ENCODE measurements at places on chromosomes 13 and 19. TPM values are rescaled to one million over a fixed set of nuclear protein-coding genes. Genes with fewer than 3 reads are reported as not detected.
A peak's percentile ranks its signal among the peaks of the same experiment; 100 is the strongest.

- peak overlapping the region; percentile 99 for H3K4me3 ChIP-seq
- no peak for DNase-seq
- H3K36me3 ChIP-seq: no peaks in the 10 kb centered on the region
- no peak overlapping the region for H3K27ac ChIP-seq
- peaks cover 8% of the 10 kb centered on the region for H3K4me1 ChIP-seq
Observed at GRCh38 chr19:2455851-2456570, 748 bp downstream of the LMNB2 start.

DNA sequence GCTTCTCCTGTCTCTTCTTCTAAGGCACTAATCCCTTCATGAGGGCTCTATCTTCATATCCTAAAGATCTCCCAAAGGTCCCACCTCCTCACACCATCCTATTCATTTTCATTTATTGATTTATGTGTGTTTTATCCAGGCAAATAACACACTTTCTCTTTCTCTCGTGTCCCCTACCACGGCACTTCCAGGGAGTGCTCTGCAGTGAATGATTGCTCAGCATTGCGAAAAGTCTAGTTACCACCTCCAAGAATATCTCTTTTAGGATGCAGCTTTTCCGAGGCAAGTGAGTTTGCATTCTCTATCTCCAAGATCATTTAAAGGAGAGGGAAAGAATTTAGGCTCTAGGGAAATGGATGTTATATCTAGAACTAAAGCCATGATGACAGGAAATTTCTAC lies 101.7 kb downstream of the MIPEP start:
- no peaks in the 10 kb centered on the region for H3K27me3 ChIP-seq
- H3K36me3 ChIP-seq: no peaks in the 10 kb centered on the region
- no peaks in the 10 kb centered on the region for H3K4me1 ChIP-seq
- no peak overlapping the region for H3K27ac ChIP-seq

DNA sequence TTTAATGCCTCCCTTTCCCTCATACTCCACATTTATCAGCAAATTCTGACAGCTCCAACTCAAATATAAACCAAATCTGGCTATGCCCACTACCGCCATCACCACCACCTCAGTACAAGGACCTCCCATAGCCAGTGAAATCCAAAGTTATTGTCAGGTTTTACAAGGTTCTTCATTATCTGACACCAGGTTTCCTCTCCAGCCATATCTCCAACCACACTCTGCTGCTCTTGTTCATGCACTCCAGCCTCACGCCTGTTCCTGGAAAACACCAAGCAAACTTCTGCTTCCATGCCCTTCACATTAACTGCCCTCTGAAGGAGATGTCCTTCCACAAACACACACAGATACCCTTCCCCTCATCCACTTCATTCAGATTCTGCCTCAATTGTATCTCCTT lies 102.2 kb upstream of the MIR17HG start:
- no peak for DNase-seq
- H3K36me3 ChIP-seq: no peaks in the 10 kb centered on the region
- no peaks in the 10 kb centered on the region for H3K27me3 ChIP-seq

GRCh38 chr13:96052656-96053002 lies 572 bp downstream of the UGGT2 start:
- H3K27ac ChIP-seq: peak overlapping the region; percentile 85
- peaks cover 3% of the 10 kb centered on the region for H3K4me1 ChIP-seq
- no peaks in the 10 kb centered on the region for H3K36me3 ChIP-seq
- DNase-seq: no peak
- H3K27me3 ChIP-seq: no peaks in the 10 kb centered on the region

DNA sequence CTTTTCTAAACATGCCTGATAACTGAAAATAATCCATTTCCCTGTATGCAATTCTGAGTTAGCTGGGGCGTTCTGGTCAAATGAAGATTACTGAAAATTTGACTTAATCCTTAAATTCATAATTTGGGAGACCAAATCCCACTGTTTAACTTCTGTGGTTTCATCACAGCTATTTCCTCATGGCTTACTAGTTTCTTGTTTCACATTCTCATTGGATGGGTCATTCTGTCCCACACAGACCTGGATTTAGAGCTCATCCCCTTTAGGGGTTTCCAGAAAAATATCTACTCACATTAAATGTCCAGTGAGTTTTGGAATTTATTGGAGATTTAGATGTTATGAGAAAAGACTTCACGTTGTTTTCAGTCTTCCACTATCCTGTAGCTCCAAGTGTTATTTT lies 709.3 kb upstream of the KLHL1 start:
- H3K27me3 ChIP-seq: no peaks in the 10 kb centered on the region
- no peaks in the 10 kb centered on the region for H3K36me3 ChIP-seq
- H3K27ac ChIP-seq: no peak overlapping the region
- no peak for DNase-seq

DNA sequence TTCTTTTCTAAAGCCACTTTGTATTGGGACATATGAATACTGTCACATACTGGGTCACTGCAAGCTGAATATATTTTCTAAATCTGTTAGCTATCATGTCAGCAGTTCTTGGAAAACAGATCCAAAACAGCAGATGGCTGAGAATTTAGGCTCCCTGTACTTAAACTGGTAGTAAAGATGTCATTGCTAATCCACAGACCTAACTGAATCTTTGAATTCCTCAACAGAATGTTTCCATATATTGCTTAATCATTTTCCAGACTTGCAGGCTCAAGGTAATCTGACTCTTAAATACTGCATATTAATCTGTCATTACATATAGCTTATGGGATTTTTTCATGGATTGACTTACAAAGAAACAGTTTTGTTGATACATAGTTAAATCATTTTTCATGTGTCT lies 639.0 kb upstream of the KLHL1 start:
- H3K36me3 ChIP-seq: no peaks in the 10 kb centered on the region
- no peak overlapping the region for H3K4me3 ChIP-seq
- H3K4me1 ChIP-seq: no peaks in the 10 kb centered on the region
- no peaks in the 10 kb centered on the region for H3K27me3 ChIP-seq
- DNase-seq: no peak
- H3K27ac ChIP-seq: no peak overlapping the region

CHST8 gene
- total RNA-seq: not detected

TMEM145 gene
- total RNA-seq: not detected

DNA sequence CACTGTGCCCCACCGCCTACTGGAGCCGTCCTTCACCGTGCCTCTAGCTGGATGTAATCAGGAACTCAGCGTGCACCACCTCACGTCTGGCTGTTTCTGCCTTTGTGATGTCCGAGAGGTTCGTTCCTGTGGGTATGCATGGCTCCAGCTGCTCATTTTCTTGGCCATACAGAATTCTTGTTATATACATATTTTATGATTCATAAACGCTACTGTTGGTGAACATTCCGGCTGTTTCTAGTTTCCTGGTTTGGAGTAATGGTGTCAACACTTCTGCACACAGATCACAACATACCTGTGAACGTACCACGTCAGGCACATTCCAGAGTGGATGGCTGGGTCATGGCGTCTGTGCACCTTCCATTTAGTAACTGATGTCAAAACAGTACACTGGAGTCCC lies 14.6 kb downstream of the DCUN1D2 start:
- peaks cover 9% of the 10 kb centered on the region for H3K36me3 ChIP-seq
- H3K4me1 ChIP-seq: no peaks in the 10 kb centered on the region
- H3K27me3 ChIP-seq: no peaks in the 10 kb centered on the region
- H3K4me3 ChIP-seq: no peak overlapping the region

DNA sequence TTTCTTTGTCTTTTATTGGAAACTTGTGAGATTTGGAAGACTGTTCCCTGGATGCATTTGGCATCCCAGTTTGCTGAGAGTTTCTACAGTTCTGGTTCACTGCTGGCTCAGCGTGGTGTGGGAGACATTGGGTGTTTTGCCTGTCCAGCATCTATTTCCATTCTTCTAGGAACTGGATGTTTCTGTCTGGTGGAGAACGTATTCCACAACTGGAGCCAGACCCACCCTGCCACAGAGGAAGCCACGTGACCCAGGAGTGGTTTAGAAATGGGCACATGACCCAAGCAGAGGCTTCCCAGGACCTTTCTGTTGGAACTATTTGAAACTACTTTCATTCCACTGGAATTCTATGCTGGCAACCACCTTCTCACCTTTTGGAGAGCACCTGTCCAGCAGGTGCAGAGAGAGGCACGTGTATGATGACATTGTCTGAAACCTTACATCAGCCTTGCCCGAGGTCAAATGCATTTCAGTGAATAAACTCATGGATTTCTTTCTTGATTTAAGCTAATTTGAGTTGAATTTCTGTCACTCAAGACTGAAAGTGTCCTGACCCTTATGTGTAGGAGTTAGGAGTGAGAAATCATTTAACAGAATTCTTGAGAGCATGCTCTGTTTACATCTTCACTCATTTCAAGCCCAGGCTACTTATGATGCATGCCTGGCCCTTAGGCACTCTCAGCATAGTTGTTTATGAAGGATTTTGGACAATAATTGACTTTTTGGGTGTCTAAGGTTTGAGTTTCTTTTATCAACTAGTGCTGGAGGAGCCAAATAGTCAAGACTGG lies 121.8 kb downstream of the AKAP11 start:
- no peaks in the 10 kb centered on the region for H3K4me1 ChIP-seq
- no peaks in the 10 kb centered on the region for H3K36me3 ChIP-seq
- no peak overlapping the region for H3K27ac ChIP-seq
- no peaks in the 10 kb centered on the region for H3K27me3 ChIP-seq
- no peak overlapping the region for H3K4me3 ChIP-seq

SIGLEC14 gene
- total RNA-seq: 4.6 TPM

- no peaks in the 10 kb centered on the region for H3K4me1 ChIP-seq
- no peaks in the 10 kb centered on the region for H3K36me3 ChIP-seq
- no peak overlapping the region for H3K4me3 ChIP-seq
- no peaks in the 10 kb centered on the region for H3K27me3 ChIP-seq
- no peak overlapping the region for H3K27ac ChIP-seq
- DNase-seq: no peak
Observed at GRCh38 chr13:24264976-24265375, 44.4 kb upstream of the C1QTNF9 start.

DNA sequence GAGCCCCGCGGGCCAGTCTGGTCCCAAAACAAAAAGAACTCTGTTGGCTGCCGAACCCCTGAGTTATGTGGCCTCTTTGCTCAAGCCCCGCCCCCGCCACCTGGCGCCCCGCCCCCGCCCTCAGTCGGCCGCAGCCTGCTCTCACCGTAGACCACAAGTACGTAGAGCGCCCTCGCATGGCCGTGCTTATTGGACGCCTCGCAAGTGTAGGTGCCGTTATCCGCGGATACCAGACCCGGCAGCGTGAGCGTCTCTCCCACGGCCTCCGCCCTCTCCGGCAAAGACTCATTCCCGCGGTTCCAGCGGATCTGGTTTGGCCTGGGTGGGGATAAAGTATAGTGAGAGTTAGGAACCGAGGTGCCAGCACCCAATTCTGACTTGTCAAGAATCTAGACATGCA lies 5.5 kb upstream of the ZNF428 start:
- no peak overlapping the region for H3K27ac ChIP-seq
- H3K27me3 ChIP-seq: no peaks in the 10 kb centered on the region
- no peaks in the 10 kb centered on the region for H3K36me3 ChIP-seq
- no peak overlapping the region for H3K4me3 ChIP-seq
- peaks cover 8% of the 10 kb centered on the region for H3K4me1 ChIP-seq

DNA sequence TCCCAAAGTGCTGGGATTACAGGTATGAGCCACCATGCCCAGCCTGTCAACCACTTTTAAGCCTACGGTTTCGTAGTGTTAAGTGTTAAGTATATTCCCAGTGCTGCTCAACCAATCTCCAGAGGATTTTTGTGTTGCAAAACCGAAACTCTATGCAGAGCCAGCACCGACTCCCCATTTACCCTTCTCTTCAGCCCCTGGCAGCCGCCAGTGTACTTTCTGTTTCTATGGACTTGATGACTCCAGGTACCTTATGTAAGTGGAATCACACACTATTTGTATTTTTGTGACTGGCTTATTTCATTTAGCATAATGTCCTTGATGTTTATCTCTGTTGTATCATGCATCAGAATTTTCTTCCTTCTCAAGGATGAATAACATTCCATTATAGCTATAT lies 1.1 kb downstream of the SULT2A1 start:
- H3K27ac ChIP-seq: no peak overlapping the region
- no peak for DNase-seq
- H3K4me1 ChIP-seq: no peaks in the 10 kb centered on the region
- no peaks in the 10 kb centered on the region for H3K27me3 ChIP-seq
- H3K36me3 ChIP-seq: no peaks in the 10 kb centered on the region

- H3K4me1 ChIP-seq: peaks cover 6% of the 10 kb centered on the region
- no peaks in the 10 kb centered on the region for H3K36me3 ChIP-seq
Observed at GRCh38 chr19:50427997-50428425, 4.7 kb upstream of the MYBPC2 start.

GRCh38 chr19:46586294-46586693 lies 14.8 kb upstream of the CALM3 start:
- H3K4me3 ChIP-seq: no peak overlapping the region
- no peak for DNase-seq
- no peak overlapping the region for H3K27ac ChIP-seq
- peaks cover 11% of the 10 kb centered on the region for H3K4me1 ChIP-seq
- no peaks in the 10 kb centered on the region for H3K27me3 ChIP-seq

- no peaks in the 10 kb centered on the region for H3K36me3 ChIP-seq
- H3K27me3 ChIP-seq: no peaks in the 10 kb centered on the region
- H3K4me3 ChIP-seq: peak overlapping the region; percentile 87
- DNase-seq: no peak
- H3K4me1 ChIP-seq: peaks cover 56% of the 10 kb centered on the region
Observed at GRCh38 chr19:47514151-47514868, 553 bp downstream of the NAPA start.

DNA sequence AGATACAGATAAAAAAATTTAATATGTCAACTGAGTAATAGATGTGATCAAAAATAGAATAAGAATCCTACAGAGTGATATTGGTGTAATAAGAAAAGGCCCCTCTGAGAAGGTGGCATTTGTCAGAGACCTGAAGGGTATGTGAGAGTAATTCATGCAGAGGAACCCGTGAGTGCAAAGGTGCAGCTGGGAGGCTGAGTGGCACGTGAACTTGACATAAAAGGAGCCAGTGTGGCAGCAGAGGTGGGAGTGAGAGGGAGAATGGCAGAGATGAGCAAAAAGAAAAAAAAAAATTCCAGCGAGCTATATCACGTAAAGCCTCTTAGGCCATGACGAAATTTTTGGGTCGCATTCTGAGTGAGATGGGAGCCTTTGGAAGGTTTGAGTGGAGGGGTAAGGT lies 588.9 kb downstream of the KCTD12 start:
- peaks cover 7% of the 10 kb centered on the region for H3K4me1 ChIP-seq
- no peaks in the 10 kb centered on the region for H3K36me3 ChIP-seq
- DNase-seq: no peak
- H3K27me3 ChIP-seq: no peaks in the 10 kb centered on the region

DNA sequence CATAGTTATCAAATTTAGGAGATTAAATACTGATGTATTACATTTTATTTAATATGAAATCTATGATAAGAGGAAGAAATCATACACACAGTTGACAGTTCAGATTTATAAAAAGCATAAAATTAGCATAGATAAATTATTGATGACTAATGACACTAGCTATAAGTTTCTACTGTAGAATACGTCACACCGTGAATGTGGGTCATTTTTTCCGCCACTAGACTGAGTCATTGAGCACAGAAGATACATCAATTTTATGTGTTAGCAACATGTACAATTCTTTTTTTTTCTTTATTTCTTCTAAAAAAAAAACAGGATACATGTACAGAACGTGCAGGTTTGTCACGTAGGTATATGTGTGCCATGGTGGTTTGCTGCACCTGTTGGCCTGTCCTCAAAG lies 22.2 kb downstream of the AP2S1 start:
- no peaks in the 10 kb centered on the region for H3K27me3 ChIP-seq
- H3K4me1 ChIP-seq: no peaks in the 10 kb centered on the region
- no peak overlapping the region for H3K4me3 ChIP-seq
- DNase-seq: no peak
- H3K36me3 ChIP-seq: no peaks in the 10 kb centered on the region

- no peaks in the 10 kb centered on the region for H3K4me1 ChIP-seq
- H3K27ac ChIP-seq: no peak overlapping the region
- H3K4me3 ChIP-seq: no peak overlapping the region
- no peaks in the 10 kb centered on the region for H3K27me3 ChIP-seq
Observed at GRCh38 chr13:28499609-28500008, 4.7 kb upstream of the FLT1 start.
